ENCODE measurements at places on chromosomes 12 and 14.

- DNase-seq, result no peak
Observed at GRCh38 chr14:91925001-91925726, 22.3 kb downstream of the FBLN5 start.

DNA sequence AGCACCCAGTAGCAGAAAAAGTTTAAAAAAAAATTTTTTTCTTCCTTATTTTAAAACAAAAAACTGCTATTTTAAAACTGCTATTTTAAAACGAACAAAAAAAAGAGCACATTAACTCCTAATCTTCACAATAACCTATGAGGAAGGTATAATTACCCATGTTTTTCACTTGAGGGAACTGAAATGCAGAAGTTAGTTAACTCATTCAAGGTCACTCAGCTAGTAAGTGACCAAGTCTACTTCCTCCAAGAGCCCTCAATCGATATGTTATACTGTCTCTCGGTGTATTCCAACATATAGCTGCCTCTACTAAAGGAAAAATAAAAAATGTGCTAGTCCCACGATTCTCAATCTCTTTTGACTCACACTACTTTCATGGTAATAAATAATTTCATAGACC is 7.8 kb downstream of the RPAP3 start:
- DNase-seq, result no peak

GRCh38 chr12:7042842-7043241 is 17.7 kb upstream of the C1S start:
- DNase-seq, result no peak

DNA sequence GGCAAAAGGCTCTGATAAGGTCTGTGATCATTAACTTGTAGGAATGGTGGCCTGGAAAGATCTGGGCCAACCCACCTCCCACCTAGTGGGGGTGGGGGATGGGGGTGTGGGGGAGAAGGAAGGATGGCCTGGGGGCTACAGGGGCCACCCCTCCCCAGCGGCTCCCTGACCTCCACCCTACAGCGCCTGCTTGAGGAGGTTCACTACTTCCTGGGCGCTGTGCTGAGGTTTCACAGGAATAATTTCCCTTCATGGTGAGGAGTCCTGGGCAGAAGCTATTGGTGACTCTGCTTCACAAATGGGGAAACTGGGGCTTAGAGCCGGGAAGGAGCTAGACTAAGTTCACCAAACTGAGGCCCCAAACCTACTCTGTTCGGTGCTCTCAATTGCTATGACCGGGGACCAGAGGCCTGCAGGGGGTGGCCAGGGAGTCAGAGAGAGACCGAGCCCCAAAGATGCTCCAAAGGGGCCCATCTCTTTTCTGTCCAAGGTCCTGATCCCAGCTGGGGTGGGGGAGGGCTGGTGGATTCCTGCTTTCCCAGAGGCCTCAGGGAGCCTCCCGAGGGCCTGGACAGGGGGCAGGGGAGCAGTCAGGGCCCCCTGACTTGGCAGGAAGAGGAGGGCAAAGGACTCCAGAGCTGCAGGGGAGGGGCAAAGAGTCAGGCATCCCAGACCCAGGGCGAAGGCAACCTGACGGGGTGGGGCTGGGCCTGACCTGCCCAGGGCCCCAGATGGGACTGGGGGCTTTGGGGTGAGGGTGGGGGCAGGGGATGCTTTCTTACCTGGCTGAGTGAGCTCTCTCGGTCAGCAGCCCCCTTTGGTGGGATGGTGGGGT is 1.7 kb downstream of the HNF1A start:
- no peak for DNase-seq

GRCh38 chr12:78269620-78270019 is 438.9 kb downstream of the NAV3 start:
- DNase-seq, result no peak

DNA sequence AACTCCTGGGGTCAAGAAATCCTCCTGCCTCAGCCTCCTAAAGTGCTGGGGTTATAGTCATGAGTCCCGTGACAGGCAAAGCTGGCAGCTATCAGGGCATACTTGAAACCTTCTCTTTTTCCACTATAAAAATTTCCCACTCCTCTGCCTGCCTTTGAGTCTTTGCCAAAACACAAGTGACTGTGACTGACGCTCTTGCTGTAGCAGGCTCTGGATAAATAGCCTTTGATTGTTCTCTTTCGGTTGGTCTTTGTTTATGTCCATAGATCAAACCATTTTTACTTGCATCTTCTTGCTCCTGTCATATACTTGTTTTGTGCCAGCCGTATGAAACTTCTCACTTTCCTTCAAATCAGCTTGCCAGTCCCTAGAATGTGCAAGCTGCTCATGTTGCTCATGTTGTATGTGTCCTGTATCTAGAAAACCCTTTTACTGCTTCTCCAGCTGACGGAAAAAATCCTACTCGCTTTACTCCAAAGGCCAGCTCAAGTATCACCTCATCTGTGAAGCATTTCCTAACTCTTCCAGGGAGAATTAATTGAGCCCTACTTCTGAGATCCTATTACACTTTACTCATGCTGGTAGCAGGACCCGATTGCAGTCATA is 73.1 kb downstream of the RESF1 start:
- no peak for DNase-seq

GRCh38 chr14:91754819-91755218 is 22.9 kb upstream of the CATSPERB start:
- no peak for DNase-seq

GRCh38 chr12:63967358-63968145 is 123.1 kb downstream of the SRGAP1 start:
- no peak for DNase-seq

DNA sequence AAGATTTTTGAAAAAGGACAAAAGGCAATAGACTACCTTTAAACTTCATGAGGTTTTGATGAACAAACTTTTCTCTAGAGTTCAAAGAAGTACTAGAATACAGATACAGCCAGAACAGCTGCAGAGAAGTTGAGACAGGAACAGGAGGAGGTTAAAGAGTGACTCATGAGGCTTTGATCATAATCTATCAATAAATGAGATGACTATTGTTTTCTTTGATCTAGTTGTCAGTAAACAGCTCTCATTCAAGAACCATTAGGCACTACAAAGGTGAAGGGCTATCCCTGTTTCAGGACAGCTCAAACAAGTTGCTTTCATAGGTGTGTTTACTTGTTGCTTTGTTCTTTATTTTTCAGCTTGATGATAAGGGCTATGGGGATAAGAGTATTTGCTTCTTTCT is 2.4 kb downstream of the WASHC3 start:
- no peak for DNase-seq

DNA sequence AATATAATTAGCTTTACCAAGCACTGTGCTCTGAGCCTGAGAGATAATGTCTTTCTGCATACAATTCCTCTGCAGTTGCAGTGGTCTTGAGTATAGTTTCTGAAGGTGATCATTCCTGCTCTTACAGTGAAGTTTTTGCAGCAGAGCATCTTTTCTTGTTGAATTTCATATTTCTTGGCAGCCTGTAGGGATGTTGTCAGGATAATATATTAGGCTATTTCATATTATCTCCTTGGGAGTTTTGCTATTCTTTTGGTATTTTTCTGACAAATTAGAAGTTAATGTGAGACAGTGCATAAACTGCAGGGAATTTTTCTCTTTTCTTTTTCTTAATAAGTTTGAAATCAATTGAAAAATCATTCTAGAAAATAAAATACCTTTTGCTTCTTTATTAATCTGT is 1502.6 kb upstream of the FLRT2 start:
- no peak for DNase-seq

GRCh38 chr12:13205809-13206559 is 9.5 kb downstream of the EMP1 start:
- no peak for DNase-seq

DNA sequence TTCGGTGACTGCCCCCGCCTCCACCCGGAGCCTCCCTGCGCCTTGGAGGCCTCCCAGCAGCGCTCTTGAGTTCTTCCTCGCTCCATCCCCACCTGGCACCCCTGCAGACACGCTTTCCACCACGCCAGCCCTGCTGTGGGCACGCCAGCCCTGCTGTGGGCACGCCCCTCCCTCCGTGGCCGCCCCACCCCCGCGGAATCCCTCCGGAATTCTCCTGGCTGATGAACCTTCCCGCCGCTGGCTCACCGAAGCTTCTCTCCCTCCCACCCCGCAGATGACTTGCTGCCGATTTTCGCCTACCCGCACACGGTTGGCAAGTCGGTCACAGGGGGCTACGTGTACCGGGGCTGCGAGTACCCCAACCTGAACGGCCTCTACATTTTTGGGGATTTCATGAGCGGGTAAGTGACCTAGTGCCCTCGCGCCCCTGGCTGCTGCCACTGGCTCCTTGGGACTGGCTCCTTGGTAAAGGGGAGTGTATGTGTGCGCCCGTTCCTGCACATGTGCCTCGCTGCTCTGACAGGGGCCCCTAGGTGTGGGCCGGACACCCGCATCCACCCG is 15.2 kb downstream of the HHIPL1 start:
- DNase-seq, result no peak

DNA sequence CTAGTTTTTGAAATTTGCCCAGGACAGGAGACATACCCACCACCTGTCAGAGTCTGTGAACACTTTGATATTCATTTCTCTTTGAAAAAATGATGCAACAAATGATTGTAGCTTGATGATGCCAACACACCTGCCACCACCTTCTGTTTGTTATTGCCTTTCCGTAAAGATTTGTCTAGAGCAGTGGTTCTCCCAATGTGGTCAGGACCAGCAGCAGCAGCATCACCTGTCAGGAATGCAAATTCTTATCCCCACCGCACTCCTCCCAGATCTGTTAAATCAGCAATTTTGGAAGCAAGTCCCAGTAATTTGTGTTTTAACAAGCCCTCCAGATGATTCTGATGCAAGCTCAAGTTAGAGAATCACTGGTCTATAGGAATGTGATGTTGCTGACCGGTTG is 9.9 kb downstream of the CCDC175 start:
- DNase-seq, result no peak

- DNase-seq, result no peak
Observed at GRCh38 chr12:130960787-130961186, 7.1 kb downstream of the ADGRD1 start.

DNA sequence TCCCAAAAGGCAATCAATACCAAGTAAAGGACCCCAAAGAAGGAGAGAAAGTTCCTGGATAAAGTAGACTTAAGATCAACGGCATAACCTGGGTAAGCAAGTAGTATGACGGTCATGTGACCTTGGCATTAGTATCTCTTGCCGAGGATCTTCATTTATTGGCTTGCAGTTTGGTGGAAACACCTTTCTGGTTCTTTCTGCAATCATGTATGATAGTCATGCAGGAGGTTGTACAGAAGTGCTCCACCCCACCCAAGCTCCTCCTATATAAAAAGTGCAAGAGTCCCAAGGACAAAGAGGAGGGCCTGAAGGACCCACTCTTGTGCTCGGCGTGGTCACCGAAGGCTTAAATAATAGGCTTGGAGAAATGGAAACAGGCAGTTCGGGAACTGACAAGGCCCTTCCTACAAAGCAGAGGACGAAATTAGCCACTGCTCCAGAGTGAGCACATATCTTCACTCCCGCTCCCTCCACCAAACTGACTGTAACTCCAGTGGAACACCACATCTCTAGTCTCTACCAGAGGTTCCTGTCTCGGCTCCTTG is 750 bp downstream of the CS start:
- DNase-seq, result no peak

- no peak for DNase-seq
Observed at GRCh38 chr14:75047506-75047905, 3.8 kb downstream of the MLH3 start.

- no peak for DNase-seq
Observed at GRCh38 chr14:73685328-73685727, 28.9 kb downstream of the PNMA1 start.

DNA sequence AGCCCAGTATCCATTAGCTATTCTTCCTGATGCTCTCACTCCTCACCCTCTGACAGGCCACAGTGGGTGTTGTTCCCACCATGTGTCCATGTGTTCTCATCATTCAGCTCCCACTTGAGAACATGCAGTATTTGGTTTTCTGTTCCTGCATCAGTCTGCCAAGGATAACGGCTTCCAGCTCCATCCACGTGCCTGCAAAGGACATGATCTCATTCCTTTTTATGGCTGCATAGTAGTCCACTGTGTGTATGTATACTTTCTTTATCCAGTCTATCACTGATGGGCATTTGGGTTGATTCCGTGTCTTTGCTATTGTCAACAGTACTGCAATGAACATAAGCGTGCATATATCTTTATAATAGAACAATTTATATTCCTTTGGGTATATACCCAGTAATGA is 8.9 kb downstream of the ATG2B start:
- no peak for DNase-seq

GRCh38 chr12:58253663-58254062 is 312.3 kb downstream of the ATP23 start:
- no peak for DNase-seq

DNA sequence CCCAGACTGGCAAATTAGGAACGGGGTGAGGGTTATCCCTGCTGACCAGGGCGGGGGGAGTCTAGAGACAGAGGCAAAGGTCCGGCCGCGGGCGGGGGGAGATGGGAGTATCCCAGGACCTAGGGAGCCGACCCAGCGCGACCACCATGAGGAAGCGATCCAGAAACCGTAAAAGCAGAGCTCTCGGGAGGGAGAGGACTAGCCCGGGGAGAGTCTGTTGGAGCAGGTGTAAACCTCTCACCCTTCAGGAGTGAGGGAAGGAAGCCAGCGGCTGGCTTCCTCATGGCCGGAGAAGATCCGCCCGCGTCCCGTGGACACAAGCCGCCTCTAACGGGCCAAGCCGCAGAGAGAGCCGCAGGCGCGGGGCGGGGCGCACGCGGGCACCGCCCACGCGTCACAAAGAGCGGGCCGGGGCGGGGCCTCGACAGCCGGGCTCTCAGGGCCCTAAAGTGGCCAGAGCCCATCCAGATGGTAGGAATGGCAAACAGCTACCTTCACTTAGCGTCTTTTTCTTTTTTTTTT is at the start of gene ACRBP:
ACRBP (minus strand) TSS at position 350 of the 522 bp plus-strand sequence; CDS start at position 284, 66 bp downstream.
- peak; percentile 45 for DNase-seq

GRCh38 chr14:59829469-59830337 is 40.9 kb downstream of the RTN1 start:
- no peak for DNase-seq

- DNase-seq, result no peak
Observed at GRCh38 chr14:42407153-42407552, 800.5 kb downstream of the LRFN5 start.

DNA sequence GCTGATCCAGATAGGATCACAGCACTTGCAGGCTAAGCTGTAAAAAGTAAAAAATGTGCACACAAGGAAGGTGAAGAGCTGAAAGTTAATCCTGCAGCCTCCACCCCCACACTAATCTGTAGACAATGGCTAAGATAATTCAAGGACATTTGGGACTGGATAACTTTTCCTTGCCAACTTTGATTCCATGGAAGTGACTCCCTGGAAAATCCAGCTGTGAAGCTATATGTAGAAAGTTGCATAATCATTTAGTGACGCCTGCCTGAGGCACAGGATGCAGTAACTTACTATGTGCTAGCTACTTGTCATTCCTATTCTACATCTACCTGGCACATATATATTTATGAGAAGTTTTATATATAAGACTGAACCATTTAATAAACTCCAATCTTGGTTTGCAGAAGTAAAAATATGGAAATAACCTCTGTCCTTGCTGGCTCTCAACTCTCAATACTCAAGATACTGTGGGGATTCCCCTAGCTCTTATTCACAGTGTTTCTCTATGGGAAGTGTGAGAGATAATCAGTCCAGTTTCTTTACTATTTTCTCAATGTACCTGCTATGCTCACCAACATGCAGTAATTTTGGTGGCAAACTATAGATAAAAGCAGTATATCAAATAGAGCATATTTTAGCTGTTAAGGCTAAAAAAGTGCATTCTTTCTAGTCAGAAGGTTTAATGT is 14.8 kb downstream of the LDHB start:
- DNase-seq, result no peak

Data from iPS DF 6.9 (cell line).